ENCODE measurements at places on chromosomes 7 and 10.
A peak's percentile ranks its signal among the peaks of the same experiment; 100 is the strongest.

DNA sequence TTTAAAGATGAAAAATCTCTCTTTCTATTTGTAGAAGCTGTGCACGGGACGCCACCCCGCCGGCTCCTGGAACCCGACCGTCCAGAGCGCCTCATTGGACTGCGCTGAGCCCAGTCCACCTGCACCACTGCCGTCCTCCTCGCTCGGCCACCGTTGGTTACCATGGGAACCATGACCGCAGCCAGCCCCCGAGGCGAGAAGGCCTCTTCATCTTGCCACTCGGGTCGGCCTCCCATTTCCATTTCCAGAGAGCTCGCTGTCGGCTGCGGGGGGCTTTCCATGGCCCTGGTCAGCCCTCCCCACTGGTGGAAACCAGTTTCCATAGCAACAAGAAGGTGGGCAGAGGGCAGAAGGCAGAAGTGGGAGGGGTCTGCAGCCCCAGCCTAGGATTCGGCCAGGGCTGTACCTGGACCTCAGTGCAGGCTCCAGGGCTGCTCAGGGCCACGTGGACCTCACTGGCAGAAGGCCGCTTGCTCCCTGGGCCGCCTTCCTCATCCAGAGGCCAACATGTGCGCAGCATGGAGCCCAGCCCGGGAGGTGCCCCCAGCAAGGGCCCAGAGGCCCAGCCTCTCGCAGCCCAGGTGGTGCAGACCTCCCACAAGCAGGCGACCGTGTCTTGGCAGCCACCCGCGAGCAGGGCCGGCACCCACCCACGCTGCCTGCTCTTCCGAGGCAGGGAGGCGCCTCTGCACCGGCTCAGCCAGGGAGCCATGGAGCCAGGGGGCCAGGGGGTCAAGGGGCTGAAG lies 283.5 kb upstream of the PPP2R2D start:
- DNase-seq: no peak

DNA sequence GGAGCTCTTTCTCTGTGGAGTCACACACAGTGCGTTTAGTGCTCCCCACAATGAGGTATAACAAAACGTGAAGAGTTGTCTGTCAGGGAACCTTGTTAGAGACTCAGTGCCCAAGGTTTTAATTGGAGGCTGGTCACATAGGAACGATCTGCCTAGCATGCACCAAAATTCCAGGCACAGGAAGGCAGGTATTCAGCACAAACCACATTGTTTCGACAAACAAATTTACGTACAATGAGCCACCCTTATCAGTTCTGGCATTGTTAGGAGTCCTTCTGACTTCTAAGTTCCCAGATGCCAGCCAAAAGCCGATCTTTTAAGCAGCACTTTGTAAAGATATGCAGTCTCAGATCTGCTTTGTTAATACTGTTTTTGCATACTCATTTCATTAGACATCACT lies 414.2 kb upstream of the MTPN start:
- no peak for DNase-seq

DNA sequence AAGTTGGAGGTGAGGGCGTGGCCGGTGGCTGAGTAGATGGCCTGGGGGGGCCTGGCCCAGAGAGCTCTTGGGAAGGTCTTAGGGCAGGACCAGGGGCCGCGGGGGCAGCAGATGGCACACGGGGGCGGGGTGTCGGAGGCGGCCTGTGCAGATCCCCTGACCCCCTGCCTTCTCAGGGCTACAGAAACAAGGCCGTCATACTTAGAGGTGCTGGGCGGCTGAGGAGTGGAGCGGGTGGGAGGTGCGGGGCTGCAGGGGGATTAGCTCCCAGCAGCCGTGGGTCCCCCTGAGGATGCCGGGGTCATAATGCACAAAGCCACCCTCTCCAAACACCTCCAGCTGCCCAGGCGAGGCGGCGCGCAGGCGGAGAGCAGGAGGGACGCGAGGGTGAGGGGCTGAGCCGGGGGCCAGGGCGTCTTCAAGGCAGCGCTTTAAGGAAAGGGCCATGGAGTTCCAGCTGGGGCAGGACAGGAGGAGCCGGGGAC lies 40.4 kb upstream of the ZNF32 start:
- no peak for DNase-seq

- DNase-seq: no peak
Measured at GRCh38 chr7:16421333-16422102, at the start of gene CRPPA. TSS of gene CRPPA (minus strand) at chr7:16421538. CDS start at chr7:16421322, 216 bp downstream.

DNA sequence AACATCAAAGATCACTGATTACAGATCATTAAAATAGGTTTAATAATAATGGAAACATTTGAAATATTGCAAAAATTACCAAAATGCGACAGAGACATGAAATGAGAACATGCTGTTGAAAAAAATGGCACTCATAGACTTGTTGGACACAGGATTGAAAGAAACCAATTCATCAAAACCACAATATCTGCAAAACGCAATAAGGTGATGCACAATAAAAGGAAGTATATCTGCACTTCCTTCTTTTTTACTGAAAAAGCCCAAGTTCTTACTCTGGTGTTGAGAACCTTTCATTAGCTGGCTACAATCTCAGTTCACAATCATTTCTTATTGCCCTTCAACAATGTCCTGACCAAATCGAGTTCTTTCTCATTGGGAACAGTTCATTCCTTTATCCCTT lies 28.7 kb downstream of the TMEM106B start:
- no peak for DNase-seq

DNA sequence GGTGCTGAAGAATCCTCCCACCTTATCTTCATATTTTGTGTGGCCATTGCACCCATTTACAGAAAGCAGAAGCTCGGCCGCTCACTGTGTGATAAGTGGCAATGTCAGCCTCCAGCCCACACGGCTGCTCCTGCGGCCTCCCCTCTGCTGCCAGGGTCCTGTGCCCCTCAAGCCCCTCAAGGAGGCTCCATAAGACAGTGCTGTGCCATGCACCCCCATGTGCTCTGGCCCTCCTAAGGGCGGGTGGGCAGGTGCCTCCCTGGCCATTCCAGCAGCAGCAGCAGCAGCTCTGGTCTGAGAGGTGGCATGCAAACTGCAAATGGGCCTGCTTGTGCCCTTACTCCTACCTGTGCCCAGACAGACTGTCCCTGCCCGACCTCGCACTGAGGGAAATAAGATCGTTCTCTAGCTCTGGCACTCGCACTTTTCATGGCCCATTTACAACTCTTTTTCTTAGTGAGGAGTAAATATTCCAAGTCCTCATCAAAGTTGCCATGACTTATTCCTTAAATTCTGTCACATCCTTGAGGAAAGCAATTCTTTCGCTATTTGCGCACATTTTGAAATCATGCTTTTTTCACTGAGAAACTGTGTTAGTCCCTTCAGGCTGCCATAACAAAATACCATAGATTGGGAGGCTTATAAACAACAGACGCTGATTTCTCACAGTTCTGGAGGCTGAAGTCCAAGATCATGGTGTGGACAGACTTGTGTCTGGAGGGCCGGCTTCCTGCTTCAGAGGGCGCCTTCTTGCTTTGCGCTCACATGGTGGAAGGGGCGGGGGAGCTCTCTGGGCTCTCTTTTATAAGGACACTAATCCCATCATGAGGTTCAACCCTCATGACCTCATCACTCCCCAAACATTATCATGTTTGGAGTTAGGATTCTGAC lies 187.8 kb downstream of the COBL start:
- no peak for DNase-seq

DNA sequence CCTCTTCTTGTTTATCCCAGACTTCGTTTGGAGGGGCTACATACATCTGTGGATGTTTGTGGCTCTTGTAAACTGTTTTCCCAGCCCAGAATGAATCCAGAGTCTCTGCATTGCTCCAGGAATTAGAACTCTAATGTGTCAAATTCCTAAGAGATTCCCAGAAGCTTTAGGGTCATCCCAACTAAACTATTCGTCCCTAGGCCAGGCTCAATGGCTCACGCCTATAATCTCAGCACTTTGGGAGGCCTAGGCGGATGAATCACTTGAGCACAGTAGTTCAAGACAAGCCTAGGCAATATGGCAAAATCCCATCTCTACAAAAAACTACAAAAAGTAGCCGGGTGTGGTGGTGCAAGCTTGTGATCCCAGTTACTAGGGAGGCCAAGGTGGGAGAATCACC lies 28.5 kb downstream of the ARHGAP19 start:
- DNase-seq: no peak

- peak; percentile 55 for DNase-seq
Measured at GRCh38 chr7:96734343-96734742, 24.7 kb upstream of the SEM1 start.

- no peak for DNase-seq
Measured at GRCh38 chr7:41811941-41812340, 109.1 kb upstream of the INHBA start.

DNA sequence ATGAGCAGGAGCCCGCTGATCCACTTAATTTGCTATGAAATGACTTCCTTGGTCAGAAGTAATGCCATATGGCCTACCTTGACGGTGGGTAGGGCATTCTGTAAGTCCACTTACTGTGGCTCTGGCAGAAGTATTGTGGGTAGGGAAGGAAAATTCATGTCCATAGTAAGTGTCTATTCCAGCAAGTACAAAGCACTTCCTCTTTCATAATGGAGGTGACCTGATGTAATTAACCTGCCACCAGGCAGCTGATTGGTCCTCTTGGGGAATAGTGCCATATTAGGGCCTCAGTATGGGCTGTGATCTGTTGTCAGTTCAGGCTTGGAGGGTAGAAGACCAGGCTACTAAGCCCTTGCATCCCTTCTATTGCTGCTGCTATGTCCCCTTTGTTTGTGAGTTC lies 103.9 kb downstream of the SLC37A3 start:
- DNase-seq: no peak

GRCh38 chr7:64905547-64905946 lies 2.5 kb downstream of the ZNF273 start:
- no peak for DNase-seq

DNA sequence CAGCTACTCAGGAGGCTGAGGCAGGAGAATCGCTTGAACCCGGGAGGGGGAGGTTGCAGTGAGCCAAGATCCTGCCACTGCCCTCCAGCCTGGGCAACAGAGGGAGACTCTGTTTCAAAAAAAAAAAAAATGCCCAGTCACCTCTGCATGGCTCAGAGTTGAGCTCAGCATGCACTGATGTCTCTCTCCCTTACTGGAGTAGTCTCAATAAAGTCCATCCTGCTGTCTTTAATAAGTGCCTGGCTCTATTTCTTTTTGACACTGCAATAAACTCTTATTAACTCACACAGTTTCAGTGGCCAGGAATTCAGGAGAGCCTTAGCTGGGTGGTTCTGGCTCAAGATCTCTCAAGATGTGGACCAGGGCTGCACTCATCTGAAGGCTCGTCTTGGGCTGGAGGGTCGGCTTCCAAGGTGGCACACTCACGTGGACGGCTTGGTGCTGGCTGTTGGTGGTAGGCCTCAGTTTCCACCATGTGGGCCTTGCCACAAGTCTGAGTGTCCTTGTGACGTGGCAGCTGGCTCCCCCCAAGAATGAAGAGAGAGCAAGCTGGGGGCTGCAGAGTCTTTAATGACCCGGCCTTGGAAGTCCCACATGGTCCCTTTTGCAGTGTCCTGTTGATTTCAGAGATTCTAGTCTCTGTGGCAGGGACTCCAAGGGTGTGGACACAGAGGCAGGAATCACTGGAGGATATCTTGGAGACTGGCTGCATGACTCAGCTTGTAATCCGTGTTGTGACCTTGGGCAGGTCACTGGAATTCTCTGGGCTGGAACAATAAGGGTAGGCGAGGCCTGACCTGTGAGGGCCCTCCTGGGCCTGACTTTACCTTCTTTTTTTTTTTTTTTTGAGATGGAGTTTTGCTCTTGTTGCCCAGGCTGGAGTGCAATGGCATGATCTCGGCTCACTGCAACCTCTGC lies 85.9 kb upstream of the KMT2C start:
- DNase-seq: no peak

DNA sequence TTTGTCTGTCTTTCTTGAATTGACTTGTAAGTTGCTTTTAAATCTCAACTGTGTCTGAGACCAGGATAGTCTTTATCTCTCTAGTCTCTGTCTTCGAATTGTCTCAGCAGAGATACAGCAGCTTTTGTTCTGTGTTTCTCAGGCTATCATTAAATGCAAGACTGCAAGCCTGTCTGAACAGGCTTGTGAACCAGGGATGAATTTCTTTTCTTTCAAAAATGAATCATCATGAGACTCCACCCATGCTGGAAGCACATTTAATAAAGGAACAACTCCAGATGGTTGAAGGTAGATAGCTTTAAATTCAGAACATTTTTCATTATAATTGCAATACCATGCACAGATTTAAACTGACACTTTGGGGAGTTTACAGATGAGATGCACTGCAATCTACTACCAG lies 155.9 kb downstream of the SEC23IP start:
- DNase-seq: no peak

- DNase-seq: no peak
Measured at GRCh38 chr10:78288663-78289062, 255.0 kb downstream of the RPS24 start.

DNA sequence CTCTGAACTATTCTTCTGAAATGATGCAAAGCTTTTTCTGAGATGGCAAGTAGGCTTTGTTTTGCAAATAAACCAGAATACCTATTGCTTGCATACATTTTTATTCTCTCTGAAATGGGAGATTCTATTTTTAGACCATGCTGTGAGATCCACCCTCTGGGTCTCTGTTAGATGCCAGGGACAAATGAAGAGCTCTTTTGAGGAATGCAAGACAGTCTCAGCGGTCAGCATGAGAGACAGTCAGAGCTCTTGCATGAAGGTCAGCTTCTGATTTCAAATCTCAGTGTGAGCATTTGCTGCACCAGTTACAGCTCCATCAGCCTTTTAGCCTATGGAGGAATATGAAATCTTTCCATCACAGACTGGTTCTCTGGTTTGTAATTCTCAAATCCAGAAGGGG lies 429.9 kb upstream of the KLF6 start:
- no peak for DNase-seq

DNA sequence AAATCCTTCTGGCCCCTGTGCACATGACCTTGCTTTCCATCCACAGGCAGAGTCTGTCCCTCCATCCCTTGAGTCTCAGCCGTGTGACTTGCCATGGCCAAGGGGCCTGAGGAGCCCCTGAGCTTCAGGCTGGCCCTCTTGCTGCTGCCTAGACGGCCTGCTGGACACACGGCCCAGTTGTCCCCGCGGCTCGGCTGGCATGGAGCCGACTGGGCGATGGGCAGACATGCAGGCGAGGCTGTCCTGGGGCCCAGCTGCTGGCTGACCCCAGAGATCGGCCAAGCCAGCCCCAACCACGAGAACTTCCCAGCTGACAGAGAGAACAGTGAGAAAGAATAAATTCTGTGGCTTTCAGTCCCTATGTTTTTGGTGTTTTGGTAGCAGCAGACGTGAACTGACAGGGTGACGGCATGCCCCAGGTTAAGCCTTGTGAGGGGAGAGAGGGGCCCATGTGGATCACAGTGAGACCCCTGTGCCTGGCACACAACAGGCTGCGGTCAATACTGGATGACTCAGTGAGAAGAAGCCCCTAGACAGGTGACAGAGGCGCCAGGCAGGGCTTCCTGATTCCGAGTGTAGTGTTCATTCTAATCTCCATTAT lies 11.7 kb downstream of the PRKAG2 start:
- no peak for DNase-seq

- no peak for DNase-seq
Measured at GRCh38 chr10:71789871-71790270, 16.6 kb upstream of the VSIR start.

DNA sequence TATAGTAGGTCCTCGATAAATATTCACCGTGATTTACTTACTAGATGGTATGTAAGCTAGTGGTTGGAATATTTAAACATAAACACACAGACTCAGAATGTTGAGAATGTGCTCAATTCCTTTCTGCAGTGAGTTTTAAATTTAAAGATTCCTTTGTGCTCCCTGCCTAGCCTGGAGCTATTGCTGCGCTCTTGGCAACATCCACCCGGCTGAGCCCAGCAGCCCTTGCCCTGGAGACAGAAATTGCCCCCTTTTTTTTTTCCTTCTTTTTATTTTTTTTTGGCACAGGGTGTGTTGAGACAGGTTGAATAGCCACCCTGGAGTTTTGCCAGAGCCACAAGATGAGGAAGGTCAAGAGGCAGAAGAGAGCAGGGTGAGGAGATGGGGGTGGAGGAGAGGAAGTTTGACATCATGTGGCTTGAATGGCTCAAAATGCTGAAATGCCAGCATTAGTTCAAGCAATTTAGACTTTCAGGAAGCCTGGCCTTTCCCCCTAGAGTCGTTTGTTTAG lies 180.8 kb downstream of the PRKCQ start:
- DNase-seq: no peak

Data from NCI-H1417 treated with DMSO at 0.1 percent for 48 hours (cell line).